Activated CD4-positive, alpha-beta T cell treated with anti-CD3 and anti-CD28 coated beads for 36 hours (primary cell): ENCODE measurements at places on chromosomes 16 and 17. TPM values are rescaled to one million over a fixed set of nuclear protein-coding genes. Genes with fewer than 3 reads are reported as not detected.

DNA sequence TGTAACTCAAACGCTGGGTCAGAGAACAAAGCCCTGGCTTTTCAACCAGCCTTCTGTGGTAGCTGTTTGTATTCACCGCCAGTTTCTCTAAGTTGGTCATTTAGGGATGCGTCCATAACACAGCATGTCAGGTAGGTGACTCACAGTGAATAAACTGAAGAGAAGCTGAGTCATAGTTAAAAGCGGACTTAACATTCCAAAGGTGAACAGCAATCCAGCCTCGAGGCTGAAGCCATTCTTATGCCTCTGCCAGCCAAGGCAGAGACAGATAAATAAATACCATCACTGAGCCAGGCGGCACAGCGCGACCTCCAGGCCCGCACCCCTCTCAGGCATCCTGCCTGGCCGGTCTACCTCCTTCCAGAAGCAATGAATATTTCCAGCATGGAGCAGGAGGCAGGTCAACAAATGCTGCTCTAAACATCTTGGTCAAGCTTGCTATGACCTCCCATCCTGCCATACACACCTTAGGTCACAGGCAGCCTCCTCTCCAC, 12.4 kb upstream of the CACNG4 start:
- no peak for DNase-seq

- no peak for DNase-seq
Observed at GRCh38 chr17:60154616-60155426, 5.0 kb downstream of the CA4 start.

TPSB2 gene
- not detected for total RNA-seq

HBM gene
- total RNA-seq: not detected

NPIPB13 gene
- 11.3 TPM for total RNA-seq

ZNF19 gene
- 2.9 TPM for total RNA-seq
